ENCODE measurements at places on chromosomes 12 and 14.

DNA sequence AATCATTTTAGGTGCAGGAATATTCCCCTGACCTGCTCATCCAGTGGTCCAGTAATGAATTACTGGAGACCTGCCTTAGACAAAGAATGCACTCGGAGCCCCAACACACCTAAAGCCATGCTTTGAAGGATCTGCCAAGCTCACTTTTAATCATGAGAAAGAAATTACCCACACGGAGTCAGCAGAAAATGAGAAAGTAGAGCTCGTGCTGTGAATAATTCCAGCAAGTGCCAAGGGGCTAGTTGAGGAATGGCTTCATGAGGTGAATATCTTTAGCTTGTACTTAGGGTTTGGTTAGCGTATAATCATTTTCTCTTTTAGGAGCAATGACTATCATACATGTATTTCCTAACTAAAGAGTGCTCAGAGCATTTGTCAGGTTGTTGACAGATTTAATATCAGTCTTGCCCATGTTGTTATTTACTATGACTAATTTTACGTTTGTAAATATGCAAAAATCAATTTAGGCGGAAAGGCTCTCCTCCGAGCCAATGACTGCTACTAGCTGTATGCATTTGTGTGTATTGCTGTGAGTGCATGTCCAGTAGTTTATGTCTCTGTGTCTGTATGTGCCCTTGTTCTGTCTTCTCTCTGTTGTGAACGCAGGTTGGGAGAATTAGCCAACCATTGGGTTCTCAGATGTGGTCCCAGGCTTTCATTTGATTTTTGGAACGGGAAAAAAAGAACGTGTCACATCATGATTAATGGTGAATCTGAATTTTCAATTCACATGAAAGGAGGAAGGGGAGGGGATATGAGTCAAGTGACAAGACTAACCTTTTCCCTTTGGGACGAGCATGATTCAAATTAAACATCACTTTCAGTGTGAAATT, 98.4 kb downstream of the RMST start:
- DNase-seq: no peak

DNA sequence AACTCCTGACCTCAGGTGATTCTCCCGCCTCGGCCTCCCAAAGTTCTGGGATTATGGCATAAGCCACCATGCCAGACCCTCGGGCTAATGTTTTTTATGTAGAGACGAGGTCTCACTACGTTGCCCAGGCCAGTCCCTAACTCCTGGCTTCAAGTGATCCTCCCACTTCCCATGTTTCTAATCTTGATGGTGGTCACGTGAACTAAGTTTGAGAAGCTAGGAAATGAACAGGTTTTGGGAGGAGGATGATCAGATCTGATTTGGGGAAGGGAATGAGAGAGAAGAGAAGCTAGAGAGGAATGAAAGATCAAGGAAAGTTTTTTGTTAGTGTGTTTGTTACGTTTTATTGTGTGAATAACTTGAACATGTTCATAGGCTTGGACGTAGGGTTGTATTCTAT, 17.2 kb upstream of the SINHCAF start:
- DNase-seq: no peak

GRCh38 chr14:58912799-58913432, 275.2 kb downstream of the DACT1 start:
- no peak for DNase-seq

- no peak for DNase-seq
These were observed 33.3 kb upstream of the C2CD5 start for GRCh38 chr12:22577667-22578066.

DNA sequence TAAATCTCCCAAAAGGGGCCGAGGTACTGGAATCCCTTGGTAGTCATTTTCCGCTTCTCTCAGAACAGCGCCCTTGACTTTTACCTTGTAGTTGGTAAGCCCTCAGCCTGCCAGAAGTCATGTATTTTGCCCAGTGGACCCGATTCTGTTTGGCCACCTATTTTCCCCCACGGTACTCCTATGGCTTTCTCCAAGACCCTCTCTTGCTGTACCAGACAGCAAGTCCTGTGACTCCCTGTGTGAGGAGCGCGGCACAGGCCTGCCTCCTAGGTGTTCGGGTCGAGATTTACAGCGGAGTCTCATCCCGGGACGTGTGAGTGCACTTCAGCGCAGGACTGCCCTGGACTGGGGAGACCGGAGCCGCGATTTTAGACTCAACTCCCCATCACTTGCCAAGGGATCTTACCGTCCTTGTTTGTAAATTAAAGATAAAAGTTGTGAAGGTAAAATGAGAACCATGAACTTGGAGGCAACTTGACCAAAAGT, 1.1 kb upstream of the MBD6 start:
- no peak for DNase-seq

GRCh38 chr12:120283318-120283717, 8.4 kb downstream of the RNU4-2 start:
- DNase-seq: no peak

GRCh38 chr14:95667249-95667693, 19.0 kb upstream of the TCL1B start:
- DNase-seq: peak; percentile 85

DNA sequence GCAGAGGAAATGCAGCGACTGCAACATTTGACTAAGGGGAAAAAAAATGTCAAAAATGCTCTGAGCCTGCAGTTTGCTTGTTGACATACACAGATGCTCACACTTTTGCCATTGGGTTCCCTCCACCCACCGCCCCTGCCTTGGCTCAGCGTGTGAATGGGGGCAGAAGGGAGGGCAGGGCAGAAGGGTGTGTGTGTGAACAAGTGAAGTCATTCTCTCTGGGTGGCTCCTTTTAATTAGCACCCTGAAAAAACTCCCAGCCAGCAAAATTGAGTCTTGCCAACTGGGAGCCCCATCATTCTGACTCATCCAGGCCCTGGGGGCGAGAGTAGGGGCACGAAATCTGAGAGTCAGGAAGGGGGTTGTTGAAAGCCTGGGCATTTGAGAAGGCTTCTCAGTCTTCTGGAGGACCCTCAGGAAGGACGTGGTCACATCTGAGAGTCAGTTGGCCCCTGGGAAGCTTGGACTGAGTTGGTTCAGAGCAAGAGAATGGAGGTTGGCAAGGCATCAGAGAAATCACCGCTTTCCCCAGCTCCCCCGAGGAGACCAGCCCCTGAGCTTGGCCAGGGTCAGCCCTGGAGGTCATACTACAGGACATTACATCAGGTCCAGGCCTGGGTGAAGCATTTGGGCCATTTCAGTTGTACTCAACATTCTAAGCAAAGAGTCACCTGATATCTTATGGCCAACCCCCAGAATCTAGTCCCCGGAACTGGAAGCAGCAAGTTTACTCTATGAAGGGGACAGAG, 22.7 kb upstream of the KRT78 start:
- no peak for DNase-seq

GRCh38 chr14:67440513-67440912, 28.5 kb upstream of the PLEK2 start:
- no peak for DNase-seq

DNA sequence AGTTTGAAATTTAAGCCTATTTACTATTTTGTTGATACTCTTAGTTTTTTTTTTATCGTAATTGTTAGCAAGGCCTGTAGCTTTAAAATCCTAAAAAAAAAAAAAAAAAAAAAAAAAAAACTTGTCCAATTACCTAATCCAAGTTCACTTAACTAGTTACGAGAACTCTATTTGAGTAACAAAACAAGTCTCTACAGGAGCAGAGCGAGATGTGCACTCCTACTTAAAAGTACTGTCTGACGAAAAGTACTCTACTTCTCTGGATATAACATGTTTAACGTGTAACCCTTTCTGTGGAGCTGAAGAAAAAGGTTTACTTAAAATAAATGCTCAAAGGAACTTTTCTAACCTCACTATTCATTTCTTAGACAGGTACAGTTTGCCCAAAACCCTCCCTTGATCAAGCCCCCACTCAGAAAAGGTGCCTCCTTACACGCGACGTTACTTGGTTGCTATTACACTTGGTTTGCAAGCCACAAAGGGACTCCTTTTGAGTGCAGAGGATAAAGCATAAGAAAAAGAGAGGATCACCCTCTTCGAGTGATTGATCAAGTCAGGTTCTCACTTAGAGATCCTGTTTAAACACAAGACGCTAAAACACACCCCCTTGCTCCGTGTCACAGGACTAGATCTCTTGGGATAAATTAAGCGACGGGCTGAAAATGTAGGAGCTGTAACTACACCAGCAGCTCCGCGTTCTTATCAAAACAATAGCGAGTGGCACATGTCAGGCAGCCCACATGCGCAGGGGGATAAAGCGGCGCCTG, 2.2 kb downstream of the BAZ1A start:
- no peak for DNase-seq

DNA sequence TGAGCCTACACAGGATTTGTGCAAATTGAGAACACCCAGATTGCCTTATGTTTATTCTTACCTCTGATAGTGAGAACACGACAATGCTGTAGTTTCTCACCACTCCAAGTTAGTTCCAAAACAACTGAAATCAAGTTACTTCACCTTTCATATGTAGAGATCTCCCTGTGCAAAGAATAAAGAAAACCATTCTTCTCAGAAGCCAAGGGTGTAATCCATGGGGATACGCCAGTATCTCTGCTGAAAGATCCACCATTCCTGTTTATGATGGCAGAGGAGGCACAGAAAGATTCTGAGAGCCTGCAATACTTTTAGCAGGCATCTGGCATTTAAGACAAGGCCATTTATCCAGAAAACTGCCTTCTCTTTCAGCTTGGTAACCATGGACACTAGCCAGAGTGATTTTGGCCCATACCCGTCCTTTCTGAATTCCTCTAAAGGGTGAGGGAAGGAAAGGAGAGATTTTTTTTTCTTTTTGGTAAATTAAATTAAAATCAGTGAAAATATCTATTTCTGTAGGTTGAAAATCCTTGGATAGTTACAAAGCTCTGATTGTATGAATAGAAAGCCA, 355.4 kb upstream of the FAR2 start:
- no peak for DNase-seq

DNA sequence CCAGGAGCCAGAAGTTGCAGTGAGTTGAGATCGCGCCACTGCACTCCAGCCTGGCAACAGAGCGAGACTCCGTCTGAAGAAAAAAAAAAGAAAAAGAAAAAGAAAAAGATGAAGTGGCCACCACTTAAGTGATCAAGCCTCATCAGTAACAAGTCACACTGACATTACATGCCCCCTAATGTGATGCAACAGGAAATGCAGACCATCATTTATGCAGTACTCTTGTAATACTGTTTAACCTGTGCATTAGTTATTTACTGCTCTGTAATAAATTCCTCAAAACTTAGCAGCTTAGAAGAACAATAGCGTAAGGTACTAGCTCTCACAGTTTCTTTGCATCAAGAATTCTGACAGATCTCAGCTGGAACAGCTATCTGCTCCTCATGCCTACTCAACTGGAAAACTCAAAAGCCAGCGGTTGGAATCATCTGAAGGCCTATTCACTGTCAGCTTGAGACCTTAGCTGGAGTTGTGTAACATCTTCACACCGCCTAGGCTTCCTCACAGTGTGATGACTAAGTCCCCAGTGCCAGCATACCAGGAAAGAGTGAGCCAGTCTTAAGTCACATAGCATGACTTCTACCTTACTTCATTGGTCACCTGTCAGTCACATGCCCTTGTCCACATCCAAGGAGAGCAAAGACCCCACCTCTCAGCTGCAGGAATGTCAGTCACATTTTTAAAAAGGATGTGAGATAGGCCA, 31.5 kb downstream of the EPS8 start:
- no peak for DNase-seq

DNA sequence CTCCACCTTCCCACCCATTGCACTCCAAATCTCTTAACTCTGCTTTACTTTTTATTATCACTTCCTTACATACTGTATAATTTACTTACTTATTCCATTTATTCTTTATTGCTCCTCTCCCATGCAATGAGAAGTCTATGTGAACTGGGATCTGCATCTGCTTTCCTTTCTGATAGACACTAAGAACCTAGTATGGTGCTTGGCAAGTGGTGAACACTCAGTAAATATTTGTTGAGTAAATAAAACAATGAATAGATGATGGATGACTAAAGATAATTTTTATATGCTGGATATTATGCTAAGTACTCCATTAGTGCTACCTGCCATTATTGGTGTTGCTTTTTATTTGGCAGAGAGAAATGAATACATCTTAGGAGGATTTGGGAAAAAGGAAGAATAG, 151.0 kb downstream of the TPH2 start:
- DNase-seq: peak; percentile 49

GRCh38 chr14:23660290-23661226, 24.4 kb downstream of the DHRS2 start:
- no peak for DNase-seq

GRCh38 chr12:81141217-81141616, 63.3 kb downstream of the ACSS3 start:
- no peak for DNase-seq

GRCh38 chr12:22334410-22335100, at the start of gene ST8SIA1:
TSS of gene ST8SIA1 (minus strand) at chr12:22334707. CDS start at chr12:22334232, 475 bp downstream.
- no peak for DNase-seq

DNA sequence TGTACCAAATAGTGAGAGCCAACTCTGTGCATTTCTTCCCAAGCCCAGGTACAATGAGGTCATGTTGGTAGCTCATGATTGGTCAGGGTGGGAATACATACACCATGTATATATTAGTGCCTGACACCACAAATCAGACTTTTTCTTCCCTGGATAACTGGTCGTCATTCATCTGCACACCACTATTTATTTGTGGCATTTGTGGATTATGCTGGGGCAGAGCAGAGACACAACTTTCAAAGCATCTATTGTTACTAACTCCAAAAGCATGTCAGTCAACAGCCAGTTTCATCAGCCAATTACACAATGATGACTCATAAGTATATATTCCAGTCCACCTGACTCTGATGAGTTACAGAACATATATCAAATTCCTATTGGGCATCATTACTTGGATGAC, 181.7 kb downstream of the ADAMTS20 start:
- no peak for DNase-seq

DNA sequence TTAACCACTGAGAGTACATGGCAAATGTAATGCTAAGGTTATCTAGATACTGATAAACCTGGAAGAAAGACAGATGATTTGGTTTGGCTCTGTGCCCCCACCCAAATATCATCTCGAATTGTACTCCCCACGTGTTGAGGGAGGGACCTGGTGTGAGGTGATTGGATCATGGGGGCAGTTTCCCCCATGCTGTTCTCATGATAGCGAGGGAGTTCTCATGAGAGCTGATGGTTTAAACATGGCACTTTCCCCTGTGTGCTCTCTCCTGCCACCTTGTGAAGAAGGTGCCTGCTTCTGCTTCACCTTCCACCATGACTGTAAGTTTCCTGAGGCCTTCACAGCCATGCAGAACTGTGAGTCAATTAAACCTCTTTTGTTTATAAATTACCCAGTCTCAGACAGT, 14.2 kb downstream of the NOXRED1 start:
- DNase-seq: peak; percentile 1

GRCh38 chr12:116637589-116638150, 78.5 kb downstream of the MAP1LC3B2 start:
- no peak for DNase-seq

GRCh38 chr14:91048265-91048664, 12.2 kb downstream of the RPS6KA5 start:
- no peak for DNase-seq

DNA sequence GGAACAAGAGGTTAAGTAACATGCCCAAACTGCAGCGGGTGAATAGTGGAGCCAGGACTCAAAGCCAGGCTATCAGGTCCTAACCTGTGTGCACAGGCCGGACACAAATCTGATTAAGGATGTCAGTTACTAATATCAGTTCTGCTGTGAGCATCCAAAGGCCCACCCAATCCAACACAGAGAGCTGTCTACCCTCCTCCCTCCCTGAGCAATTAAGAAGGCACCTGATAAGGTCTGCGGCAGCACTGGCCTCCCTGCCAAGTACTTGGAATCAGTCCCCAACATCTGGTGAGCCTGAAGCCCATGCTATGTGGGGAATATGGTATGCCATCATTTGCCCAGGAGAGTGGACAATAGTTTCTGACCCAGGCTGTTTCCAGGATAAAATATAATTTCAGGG, 3.9 kb downstream of the HEBP1 start:
- DNase-seq: no peak
